ENCODE measurements at places on chromosomes 3 and 15.

GRCh38 chr15:22874966-22875365 lies 36.5 kb downstream of the NIPA2 start:
- no peak for DNase-seq

DNA sequence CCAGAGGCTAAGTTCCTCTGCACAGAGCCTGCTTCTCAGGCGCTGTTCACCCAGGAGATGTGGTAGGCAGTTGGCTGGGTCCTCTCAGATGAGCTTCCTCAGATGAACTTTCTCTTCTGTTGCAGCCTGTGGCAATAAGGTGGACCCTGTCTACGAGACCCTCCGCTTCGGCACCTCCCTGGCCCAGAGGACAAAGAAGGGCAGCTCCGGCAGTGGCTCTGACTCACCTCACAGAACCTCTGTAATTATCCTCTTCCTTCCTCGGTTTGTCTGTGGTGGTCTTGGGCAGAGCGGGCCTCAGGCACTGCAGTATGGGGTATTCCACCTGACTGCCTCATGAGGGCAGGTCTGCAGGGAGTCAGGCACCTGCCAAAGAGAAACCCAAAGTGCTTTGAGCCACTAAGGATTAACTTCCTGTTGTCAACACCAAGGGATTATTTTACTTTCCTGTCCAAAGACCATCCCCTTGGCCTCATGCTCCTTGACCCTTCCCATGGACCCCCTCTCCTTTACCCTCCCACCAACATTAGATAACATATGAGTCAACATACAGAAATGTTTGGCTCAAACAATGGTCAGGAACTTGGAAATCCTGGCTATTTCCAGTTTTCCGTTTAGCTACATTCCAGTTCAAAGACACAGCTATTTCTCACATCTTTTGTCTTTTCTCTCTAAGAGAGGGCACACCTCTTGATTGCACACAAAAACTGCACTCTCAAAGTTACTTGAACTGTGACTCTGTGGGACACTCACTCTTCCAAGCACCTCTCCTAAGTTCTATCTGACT lies 105.9 kb downstream of the STAC start:
- no peak for DNase-seq

DNA sequence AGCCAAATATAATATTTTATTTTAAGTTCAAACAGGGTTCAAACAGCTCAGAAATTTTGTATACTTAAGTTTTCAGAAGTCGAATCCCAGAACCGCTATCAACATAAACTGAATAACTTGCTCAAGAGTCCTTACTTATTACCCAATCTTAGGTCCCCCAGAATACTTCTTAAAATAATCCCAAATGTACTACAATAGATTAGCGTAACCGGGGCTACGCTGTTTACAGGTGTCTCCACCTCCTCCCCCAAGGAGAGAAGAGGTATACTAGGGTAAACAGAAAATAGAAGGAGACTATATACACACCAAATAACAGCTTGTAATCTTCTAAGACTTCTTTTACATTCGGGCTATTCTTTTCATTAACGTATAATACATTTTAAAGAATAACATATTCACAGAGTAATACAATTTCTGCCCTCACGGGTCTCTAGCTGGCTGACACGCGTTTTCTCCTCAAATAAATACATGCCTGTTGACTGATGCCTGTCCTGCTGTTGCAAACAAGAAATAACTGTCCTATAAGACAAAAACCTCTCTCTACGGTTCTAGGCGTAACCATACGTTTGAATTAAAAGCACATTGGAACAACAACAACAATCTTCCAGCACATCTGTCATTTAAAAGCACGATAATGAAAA lies 1.3 kb downstream of the DENND4A start:
- no peak for DNase-seq

DNA sequence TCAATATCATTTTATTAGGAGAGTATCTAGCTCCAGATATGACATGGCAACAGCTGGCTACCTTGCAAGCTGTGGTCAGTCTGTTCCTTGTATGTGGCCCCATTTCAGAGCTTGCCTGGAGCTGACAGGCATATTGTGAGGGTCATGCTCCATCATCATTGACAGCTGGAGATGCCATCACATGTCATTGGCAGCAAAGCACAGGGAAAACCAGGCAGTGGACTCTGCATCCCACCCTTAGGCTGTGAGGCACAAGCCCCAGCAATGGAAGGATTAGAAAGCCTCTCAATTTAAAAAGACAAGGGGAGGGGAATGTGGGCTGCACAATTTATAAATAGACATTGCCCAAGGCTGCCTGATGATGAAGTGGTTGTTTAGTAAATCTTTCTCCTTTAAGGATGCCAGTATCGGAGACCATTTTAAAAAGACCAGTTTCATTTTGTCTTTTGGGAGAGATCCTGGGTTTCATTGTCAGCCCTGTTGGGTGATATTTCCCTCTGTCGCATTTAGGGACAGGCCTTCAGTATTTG lies 27.9 kb downstream of the LNP1 start:
- no peak for DNase-seq

DNA sequence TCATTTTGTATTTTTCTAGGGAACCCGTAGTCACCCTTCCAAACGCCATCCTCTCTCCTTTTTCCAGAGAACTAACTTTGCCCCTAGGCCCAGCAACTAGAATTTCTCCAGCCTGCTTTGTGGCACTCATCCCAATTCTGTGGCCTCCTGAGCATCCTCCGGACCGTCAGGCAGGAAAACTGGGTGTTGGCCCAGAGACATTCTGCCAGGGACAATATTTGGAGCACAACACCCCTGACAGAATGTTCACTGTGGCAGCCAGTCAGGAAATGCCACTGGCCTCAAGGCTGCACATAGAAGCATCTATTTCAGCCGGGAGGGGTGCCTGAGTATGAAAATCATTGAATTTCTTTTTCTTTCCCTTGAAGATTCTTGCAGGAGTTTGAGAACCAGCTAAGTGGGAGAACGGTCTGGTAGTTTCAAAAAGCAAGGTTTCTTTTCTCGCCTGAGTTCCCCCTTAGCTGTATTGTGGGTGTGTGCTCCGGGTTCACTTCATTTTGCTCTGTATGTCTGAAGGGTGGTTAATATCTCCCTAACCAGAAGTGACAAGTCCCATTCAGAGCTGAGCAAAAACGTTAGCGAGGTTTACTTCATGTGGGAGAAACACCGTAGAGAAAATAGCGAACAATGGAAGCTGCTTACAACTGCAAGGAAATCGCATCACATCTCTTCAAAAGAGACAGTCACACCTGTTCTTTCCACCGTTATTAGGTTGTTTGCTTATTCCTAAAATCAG lies 108.1 kb upstream of the TPM1 start:
- no peak for DNase-seq

DNA sequence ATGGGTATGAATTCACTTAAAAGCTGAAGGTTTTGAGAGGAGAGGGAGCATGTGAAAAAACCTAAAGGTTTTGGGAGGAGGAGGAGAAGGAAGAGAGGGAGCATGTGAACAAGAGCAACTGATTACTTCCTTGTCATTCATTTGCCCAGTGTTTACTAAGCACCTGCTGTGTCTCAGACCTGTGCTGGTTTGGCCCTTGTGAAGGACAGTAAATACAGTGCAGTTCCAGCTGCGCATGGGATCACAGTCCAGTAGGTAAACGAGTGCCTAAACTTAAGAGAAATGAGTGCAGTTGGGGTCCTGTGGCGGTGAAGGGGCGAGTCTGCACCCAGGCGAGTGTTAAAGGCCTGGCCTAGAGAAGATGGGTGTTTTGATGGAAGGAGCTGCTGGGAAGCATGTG lies 38.6 kb downstream of the IGF1R start:
- DNase-seq = no peak

Data from skeletal muscle cell (primary cell).